Right kidney (tissue), 9 donors: ENCODE measurements at places on chromosomes 11 and 22.

GRCh38 chr11:10669258-10670033 is 24.1 kb downstream of the IRAG1 start:
- DNase-seq, result peak; percentile 39

DNA sequence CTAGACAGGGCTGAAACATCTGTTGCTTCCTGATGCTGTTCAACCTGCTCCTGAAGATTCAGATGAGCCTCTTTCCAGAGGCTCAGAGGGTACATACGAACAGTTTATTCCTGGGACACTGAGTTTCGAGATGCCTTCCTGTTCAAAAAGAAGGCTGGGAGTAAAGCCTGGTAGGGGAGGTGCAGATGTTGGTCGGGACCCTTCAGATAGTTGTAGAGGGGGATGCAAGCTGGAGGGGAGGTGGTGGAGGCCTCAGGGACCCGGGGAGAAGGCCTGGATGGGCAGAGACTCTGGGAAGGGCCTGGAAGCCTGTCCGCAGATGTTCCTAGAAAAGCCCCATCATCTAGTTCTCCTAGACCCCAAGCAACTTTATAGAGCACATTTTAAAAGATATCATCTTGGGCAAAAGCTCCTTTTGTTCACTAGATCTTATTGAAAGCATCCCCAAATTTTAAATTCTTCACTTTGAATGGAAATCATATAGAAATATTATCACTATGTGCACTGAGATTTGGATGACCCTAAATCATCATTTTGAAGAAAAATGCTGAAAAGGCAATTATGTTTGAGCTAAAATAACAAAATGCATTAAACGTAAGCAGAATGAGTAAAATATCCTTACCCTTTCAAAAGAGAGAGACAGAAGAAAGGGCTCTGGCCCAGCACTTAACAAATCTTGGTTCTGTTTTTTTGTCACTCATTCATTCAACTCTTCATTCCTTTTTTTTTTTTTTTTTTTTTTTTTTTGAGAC is 41.2 kb downstream of the RTL6 start:
- DNase-seq, result no peak

DNA sequence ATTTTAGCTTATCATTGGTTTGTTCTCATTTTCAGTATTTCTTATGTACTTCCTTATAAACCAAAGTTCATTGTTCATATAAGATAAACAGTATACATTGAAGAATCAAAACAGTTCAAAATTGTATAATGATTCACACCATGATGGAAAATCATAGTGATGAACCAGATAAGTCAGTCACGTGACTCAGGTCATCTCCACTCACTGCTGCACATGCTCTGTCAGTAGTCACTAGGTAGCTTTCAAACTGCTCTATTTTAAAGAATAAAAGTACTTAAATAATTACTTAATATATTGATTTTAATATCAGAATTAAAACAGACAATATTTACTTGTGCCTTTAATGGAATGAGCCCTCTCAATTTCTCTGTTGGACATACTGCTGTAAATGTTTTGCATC is 37.5 kb downstream of the PDHX start:
- DNase-seq, result no peak

GRCh38 chr11:4464216-4465159 is 15.4 kb downstream of the OR52K2 start:
- DNase-seq, result no peak

DNA sequence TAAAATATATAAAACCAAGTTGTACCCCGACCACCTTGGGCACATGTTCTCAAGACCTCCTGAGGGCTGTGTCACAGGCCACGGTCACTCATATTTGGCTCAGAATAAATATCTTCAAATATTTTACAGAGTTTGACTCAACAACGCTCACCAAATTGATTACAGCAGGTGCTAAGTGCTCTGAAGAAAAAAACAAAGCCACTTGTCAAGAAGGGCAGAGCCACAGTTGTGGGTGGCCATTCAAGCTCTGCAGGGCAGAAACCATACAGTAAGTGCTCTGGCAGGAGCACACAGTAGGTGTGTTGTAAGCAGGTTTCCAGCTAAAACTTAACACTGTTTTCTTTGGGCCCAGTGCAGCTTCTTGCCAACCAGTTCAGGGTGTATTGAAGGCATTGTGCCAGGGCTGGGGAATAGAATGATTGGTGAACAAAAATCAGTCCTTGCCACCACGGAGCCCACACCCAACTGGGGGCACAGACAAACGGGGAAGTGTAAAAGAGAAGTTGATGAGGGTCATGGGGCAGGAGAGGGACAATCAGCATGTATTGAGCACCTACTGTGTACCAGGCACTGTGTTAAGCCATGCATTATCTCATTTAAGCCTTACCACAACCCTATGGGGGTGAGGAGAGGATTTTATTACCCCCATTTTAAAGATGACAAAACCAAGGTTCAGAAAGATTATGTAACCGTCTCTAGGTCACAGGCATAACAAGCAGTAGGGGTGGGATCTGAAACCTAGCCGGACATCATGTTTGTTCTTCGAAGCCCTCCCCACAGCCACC is 18.2 kb downstream of the ARRB1 start:
- DNase-seq, result no peak

GRCh38 chr11:57571606-57572005 is 4.1 kb upstream of the UBE2L6 start:
- no peak for DNase-seq

GRCh38 chr11:64762674-64763525 is 3.1 kb upstream of the PYGM start:
- peak; percentile 65 for DNase-seq

DNA sequence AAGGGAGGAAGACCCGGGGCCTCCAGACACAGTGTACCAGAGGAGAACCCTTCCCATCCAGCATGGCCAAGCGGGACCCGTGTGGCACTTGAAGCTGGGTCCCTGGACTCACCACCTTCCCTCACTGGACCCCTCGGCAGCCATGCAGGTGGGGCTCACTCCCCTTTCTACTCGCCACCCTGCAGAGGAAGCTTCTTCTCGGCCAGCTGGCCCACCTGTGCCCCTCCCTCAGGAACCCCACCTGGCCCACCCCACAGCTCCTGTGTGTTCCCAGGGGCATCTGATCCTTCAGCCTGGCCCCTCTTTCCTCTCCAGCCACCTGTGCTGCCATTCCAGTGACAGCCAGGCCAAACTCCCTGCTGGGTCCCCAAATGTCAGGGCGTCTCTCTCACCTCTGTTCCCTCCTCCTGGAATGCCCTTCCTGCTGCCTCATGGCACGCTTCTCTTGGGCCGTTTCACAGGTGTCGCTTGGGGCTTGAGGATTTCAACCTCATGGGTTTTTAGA is 38.0 kb downstream of the IGF2 start:
- DNase-seq, result no peak

DNA sequence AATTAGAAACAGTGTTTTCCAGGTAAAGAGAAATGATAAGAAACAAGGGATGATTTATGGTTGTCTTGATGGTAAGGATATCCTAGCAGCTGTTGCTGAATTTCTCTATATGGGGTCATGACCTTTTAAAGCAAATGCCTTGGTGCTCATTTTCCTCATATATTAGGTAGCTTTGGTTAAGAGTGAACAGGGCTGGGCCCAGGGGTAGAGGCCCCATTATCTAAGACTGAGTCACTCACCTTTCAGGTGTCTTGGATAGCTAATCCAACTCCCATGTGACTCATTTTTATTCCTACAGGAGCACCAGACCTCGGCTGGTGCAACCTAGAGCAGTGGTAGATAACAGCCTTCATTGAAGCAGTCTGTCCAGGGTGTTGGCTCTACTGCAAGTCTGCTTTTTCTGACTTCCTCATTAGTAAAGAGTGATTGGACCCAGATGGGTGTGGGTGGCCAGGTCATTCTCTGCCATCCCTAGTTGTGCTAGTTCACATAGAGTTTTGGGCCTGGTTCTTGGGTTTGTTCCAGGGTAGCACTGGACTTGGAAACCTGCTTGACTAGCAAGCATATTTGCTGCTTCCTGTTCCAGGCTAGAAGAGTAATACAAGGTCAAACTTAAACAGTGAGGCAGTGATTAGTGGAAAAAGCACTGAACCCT is 37.4 kb downstream of the CTNND1 start:
- peak; percentile 16 for DNase-seq

GRCh38 chr22:19734837-19735382 is 11.6 kb downstream of the GP1BB start:
- DNase-seq, result no peak

DNA sequence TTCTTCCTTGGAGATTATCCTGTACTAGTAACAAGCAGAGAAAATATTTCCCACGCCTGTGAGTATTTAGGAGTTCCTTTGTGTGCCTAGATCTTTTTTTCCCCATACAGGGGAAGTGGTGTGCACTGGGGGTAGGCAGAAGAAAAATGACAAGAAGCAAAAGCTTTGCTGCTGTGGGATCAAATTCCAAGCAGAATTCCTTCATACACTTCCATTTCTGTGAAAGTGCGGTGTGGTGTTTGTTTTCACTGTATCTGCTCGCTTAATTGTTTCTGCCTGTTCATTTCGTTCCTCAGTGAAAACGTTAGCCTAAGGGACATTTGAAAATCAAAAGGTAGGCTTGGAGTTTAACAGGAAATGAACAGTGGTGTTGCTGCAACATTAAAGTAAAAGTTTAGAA is 47.9 kb downstream of the BLID start:
- peak; percentile 35 for DNase-seq

GRCh38 chr11:73087730-73088129 is 54.4 kb downstream of the FCHSD2 start:
- DNase-seq, result no peak

DNA sequence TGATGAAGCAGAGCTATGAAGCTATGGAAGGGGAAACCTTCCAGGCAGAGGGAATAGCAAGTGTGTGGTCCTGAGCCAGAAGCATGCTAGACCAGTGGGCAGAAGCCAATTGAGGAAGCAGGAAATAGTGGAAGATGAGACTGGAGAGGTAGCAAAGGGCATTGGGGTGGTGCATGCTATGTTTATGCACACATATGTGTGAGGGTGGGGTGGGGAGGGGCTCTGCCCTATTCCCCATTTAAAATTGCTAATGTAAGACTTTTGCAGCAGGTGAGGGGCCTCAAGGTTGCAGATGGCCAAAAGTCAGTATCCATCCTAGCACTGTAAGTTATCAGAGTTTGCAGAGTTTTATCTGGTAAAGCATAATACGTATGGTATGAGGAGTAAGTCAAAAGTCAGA is 626.6 kb upstream of the KIRREL3 start:
- DNase-seq, result no peak

DNA sequence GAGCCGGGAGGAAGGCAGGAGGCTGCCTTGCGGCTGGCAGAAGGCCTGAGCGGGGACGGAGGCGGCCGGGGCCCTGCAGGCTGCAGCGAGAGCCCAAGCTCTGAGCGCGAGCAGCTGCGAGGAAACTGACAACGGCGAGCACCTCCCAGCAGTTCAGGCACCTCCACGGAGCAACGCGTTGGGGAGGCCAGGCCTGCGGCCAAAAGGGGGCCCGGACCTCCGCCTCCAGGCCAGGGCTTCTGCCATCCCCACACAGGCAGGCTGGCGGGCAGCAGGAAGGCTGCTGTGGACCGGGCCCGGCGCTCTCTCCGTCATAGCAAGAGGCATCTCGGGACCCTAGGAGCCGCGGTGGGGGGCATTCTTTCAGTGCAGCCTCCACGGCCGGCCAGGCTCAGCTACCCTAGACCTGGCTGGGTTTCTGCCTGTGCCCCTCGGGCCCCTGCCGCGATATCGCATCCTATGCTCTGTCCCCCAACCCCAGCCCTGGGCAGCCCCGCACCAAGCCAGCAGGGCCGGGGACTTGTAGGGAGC is 22.9 kb upstream of the SLC22A12 start:
- no peak for DNase-seq

- DNase-seq, result no peak
These were observed 65.8 kb downstream of the SLC22A12 start for GRCh38 chr11:64656862-64657261.

GRCh38 chr11:104005234-104005855 is 31.1 kb upstream of the DDI1 start:
- DNase-seq, result no peak

GRCh38 chr11:14898355-14898754 is 6.3 kb upstream of the CYP2R1 start:
- DNase-seq, result no peak

GRCh38 chr11:75214843-75215242 is 25.7 kb upstream of the TPBGL start:
- no peak for DNase-seq

GRCh38 chr11:87775036-87775435 is 400.2 kb downstream of the RAB38 start:
- no peak for DNase-seq

DNA sequence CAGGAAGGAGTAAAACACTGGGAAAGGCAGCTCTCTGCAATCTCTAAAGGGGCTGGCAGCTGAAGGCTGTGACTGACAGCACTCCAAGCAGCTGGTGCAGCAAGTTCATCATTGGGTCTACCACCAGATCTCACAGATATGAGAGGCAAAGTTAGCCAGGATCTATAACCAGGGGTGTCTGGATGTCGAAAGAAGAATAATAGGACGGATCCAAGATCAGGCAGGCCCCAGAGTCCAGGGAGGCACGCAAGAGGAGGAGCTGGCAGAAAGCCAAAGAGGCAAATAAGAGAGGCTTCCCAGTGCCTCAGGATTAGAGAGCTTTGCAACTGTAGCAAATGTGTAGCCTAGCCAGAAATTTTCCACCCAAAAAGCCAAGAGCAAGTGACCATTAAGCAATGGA is 77.1 kb downstream of the RBMXL2 start:
- DNase-seq, result no peak

- DNase-seq, result no peak
These were observed 9.0 kb downstream of the ATG16L2 start for GRCh38 chr11:72823105-72823804.
